ENCODE measurements at places on chromosomes 1 and 21.

GRCh38 chr1:28508435-28508754 is 2.6 kb downstream of the RCC1 start:
- no peak for DNase-seq

- DNase-seq: no peak
These were observed 192.4 kb downstream of the HMCN1 start for GRCh38 chr1:185926588-185926987.

DNA sequence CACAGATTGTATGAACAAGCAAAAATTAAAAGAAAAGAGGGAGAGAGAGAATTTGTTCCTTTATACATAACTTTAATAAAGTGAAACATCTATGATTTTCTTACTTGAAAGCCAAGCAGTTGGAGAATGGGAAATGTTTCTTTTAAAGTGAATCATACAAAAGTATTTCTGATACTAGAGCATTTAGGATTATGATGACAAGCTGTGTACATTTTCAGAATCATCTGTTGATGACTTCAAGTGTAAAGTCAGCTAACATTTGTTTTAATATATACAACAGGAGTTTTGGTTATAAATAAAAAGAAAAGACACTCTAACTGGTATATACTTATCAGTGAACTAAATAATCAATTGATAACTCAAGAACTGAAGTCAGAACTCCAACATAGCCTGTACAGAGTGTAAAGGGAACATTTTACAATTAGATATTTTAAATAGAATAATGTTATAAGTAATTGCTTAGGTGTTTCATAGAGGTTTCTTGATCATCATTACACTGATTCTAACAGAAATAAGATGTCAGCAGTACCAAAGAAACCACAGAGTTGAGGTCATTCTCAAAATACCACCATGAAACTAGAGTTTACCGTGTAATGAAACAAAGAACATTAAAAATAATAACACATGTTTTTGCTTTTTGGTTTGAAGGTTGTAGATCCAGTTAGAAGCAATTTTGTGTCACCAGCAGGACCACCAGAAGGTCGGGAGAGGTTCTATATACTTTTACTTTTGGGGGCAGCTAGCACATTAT is 103.4 kb downstream of the COL24A1 start:
- DNase-seq: no peak

DNA sequence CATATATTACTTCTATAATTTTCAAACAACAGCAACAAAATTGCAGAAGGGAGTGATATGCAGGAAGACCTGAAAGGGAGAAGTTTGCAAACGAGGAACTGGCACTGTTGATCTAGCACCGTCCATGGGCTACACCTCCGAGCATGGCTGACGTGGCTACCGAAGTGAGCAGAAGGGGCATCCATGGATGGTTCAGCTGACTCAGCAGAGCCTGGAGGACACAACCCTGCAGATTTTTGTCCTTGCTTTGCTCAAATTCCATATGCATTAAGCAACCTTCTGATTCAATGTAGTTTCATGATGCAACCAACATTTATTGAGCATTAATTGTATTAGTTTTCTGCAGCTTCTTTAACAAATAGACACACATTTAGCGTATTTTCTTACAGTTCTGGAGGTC is 191.2 kb downstream of the C1orf94 start:
- no peak for DNase-seq

GRCh38 chr1:74534241-74534640 is 21.8 kb upstream of the LRRC53 start:
- DNase-seq: no peak

DNA sequence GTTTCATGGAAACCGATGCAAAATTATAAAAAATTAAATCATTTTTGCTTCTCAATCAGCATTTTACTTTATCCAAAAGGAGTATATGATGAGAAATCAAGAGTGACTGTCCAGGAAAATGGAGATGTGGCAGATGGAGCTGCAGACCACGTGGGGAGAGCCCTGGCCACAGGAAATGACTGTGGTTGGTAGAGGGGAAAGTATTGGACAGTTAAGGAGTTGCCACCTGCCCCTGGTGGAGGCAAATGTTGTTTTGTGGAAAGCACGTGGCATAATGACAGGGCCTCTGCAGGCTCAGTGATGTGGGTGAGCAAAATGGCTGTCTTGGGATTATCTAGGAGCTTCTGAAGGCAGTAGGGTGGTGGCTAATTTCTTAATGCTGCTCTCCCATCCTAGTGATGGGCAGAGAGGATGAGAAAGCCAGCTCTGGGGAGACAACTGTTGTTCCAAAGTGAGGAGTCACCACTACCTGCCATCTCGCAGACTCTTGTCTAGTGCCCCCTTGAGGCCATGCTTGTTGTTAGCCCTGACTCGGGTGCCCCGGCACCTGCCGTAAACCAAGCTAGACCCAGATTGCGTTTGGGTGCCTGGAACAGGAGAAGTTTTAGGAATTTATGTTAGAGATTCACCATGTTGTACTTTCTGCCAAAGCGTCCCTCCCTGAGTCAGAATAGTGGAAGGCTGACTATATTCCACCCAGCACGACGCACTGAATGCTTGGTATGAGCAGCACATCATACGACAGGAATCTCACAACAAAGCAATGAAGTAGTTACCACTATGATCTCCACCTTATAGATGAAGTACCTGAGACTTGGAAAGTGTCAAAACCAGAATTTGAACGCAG is 144.0 kb downstream of the ROR1 start:
- DNase-seq: no peak

- DNase-seq: no peak
These were observed 55.4 kb downstream of the OPTC start for GRCh38 chr1:203549309-203549708.

DNA sequence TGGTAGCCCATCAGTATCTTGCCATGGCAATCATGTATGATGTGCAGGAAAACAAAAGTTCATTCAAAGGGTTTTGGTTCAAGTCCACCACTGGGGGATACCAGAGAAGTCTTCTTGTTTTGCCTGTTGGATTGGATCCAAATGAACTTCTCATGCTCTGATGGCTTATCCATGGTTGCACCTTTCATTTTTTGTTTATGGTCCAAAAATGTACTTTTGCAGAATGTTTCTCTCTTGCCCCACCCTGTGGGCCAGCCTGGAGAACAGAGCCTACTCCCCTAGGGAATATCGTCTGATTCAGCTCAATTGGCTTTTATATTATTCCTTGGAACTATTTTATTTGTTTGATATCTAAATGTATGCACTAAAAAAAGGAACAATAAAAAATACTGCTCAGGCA is 20.1 kb upstream of the CLCA1 start:
- no peak for DNase-seq

DNA sequence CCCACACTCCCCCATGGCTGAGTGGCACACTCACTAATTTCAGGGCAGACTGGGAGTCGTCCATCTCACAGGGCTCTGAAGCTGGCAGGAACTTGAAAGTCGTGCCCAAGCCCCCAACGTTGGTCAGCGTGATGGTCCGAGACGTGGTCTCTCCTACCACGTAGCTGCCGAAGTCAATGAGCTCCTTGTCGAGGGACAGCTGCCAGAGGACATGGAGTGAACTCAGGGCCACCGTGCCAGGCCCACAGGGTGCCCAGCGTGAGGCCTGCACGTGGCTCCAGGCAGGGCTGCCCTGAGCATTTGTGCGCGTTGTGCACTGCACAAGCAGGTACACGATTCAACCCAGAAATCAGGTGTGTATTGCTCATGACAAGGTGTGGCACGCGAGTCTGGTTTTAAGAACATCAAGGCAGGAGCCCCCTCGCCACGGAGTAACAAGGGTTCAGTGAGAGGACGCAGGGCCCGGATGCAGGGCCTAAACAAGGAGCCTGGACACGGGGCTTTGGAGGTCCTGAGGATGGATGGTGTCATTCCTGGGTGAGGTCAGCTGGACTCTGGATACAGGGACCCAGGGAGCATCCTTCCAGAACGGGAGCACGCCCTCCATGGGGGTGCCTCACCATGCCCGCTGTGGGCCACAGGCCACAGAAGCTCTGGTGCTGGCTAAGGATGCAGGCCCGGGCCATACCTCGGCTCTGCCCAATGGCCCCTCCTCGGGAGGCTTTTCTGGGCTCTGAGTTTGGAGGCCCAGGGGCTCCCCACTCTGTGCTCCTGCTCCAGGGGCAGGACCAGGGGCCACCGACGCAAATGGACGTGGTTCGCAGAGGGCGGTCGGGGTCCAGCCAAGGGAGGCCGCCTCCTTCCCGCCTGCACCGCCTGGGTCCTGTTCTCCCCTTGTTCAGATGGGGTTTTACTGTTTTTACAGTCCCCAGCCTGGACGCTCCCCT is 37.8 kb upstream of the TMEM52 start:
- no peak for DNase-seq

DNA sequence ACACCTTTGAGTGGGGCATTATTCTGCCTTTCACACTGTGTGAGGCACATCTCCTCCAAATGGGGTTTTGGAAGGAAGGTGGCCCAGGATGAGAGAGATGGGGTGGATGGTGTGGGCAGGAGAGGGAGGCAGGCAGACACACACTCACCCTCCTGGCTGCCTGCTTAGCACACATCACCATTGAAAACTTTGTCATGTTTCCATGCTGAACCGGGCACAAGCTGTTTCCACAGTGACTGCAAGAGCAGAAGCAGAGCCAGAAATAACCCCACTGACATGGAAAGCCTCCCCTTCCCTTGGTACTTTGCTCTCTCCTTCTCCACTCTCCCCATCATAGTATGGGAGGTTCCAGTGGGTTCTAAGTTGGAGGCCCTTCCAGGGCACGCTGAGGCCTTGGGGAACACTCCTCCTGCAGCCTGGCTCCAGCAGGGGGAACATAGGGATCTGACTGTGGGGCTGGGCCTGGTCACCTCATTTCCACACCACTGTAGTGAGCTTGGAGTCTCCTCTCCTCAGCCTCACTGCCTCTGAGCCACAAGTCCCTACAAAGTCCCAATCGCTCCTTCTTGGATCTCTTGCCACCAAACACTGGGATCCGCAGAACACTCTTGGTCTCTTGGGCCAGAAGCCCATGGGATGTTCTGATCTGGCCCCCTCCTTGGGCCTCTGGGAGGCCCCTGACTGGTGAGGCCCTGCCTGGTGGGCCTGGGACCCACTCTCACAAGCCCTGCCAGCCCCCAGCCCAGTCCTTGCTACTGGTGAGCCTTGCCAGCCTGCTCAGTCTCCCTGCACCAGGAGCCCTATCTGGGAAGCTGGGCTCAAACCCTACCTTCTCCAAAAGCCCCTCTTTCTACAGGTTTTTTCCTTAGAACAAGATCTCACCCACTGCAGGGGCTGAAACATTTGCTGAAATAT is 163.0 kb upstream of the EDN2 start:
- no peak for DNase-seq

- no peak for DNase-seq
These were observed 39.3 kb downstream of the HSPG2 start for GRCh38 chr1:21897844-21898243.

- DNase-seq: no peak
These were observed 1.8 kb downstream of the NPPA start for GRCh38 chr1:11845641-11846335.

DNA sequence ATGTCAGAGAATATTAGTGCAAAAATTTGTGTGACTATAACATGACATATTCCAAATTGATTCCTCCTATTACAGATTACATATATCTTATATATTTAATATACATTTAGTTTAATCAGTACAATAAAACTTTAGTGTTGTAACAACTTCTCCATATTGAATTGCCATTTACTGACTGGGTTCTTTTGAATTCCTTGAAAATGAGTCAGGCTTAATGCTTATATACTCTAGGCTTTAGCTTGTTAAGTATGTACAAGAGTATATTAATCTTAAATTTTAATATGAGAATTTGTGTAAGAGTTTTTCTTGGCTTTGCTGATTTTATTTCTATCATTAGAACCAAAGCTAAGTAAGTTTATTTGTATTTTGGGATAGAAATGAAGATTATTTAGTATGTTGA is 40.3 kb downstream of the XPR1 start:
- DNase-seq: no peak
